GM19239 (cell line): ENCODE measurements at places on chromosomes 3 and 15.

GRCh38 chr3:136197159-136197793 is 1.1 kb upstream of the MSL2 start:
- DNase-seq = no peak

GRCh38 chr3:126419151-126419703 is 24.5 kb downstream of the CFAP100 start:
- no peak for DNase-seq

DNA sequence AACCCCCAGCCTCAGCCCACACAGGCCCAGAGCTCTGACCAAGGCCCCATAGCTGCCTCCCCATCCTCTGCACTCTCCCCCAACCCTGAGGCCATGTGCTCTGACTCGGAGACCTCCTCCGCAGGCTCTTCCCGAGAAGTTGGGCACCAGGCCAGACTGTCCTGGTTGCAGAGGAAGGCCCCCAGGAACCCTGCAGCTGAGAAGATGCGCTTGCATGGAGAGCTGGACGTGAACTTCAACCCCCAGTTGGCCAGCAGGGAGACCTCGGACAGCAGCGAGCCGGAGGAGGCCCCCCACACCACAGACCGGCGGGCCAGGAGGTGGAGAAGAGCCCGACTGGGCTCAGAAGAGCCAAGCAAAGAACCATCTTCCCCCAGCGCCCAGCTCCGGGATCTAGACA is 119.5 kb upstream of the EIF1B start:
- DNase-seq = no peak

- DNase-seq = no peak
These were observed 1.8 kb downstream of the DIPK2A start for GRCh38 chr3:143973259-143974021.

- DNase-seq = no peak
These were observed 3.3 kb downstream of the ETV5 start for GRCh38 chr3:186105543-186105942.

DNA sequence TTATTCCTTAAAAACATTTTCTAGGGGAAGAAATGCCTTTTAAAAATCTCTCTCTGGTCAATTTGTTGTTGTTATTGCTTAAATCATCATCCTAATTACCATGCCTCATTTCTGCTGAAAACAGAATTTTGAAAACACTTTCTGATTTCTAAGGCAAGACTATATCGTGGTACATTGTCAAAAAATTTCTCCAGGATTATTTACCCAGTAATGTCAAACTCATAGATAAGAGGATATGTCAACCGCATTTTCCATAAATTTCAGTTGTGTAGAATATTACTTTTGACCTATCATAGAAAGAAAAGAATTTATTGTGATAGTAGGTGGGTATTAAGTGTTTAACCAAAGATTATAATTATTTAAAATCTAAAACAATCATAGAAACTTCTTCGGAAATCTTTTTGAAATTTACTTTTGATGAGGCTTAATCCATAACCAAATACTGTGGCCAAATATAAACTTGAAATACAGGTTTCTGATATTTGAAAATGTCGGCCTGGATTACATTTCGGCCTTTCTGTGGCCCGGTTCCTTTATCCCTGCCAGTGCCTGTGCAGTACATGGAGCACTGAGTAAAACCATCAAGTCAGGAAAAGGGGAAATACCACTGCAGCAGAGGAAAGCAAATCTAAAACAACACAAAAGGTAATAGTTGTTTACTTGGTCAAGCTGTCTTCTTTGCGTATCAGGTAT is 173.4 kb downstream of the MYRIP start:
- no peak for DNase-seq

- DNase-seq = no peak
These were observed 76.0 kb upstream of the SNRK start for GRCh38 chr3:43210049-43211027.

- DNase-seq = no peak
These were observed 12.8 kb downstream of the CHST2 start for GRCh38 chr3:143132246-143132980.

DNA sequence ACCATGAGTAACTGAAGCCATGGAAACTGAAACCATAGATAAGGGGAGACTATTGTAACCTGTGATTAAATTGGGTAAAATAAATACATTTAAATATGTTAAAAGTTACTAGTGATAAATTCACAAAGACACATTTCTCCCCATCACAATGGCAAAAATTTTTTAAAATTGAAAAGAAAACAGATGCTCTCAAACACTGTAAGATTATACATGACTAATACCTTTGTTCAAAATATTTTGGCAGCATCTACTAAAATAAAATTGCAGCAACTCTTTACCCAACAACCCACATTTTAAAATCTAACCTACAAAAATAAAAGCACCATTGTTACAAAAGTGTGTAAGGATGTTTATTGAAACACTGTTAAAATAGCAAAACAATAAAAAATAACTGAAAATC is 93.3 kb downstream of the CLASP2 start:
- DNase-seq = no peak

DNA sequence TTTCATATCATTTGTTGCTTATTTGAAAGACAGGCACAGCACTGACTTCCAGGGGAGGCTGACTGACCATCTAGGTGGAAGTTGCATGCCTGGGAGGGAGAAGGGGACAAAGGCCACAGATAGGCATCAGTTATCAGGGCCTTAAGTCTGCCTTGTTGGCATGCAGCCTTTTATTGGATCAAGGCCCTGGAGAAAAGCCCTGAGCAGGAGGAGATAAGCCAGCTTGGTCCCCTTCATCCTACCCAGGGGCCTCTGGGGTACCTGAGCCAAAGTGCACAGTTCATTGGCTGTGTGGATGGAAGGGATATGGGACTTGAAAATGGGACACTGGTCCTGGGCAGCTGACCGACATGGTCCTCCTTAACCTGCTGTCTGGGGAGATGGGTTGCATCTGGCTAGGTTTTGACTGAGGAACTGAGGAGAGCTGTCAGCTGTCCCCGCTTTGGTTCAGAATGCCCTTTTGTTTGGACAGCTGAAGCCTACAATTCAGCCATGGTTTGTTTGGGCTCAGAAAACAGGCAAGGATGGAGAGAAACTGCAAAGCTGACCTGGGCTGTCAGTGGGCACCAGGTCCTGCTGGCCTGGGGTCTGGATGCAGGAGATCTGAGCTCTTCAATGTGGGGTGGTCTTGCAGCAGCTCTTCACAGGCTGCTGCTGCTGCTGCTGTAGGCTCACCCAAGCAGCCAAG is 60.0 kb downstream of the FLNB start:
- DNase-seq = no peak

DNA sequence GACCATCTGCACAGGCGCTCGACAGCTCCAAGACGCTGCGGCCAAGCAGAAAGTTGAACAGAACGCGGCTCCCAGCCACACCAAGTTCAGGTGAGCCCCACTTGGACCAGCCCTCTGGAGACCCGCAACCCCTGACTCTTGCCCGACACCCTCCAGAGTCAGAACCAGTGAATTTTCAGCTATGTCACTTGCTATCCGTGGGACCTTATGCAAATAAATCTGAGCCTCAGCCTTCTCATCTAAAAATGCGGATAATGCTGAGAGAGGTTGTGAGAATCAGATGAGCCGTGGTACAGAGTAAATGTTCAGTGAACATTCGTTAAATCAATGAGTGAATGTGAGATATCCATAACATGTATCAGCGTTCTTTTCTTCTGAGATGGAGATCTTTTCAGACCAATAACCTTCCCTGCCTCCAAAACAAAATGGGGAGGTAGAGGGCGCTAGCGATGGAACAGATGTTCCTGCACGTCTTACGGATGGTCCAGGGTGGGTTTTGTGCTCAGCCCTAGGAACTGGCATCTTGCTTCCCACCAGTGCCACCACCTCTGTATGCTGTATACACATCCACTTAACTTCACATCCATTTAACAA is 524 bp downstream of the MRPS11 start:
- no peak for DNase-seq

DNA sequence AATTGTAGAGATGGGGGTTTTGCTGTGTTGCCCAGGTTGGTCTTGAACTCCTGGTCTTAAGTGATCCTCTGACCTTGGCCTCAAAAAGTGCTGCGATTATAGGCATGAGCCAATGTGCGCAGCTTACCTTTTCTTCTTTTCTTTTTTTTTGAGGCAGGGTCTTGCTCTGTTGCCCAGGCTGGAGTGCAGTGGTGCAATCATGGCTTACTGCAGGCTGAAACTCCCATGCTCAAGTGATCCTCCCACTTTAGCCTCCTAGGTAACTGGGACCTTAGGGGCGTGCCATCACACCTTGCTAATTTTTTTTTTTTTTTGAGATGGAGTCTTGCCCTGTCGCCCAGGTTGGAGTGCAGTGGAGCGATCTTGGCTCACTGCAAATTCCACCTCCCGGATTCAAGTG is 13.0 kb downstream of the RBM6 start:
- DNase-seq = no peak

DNA sequence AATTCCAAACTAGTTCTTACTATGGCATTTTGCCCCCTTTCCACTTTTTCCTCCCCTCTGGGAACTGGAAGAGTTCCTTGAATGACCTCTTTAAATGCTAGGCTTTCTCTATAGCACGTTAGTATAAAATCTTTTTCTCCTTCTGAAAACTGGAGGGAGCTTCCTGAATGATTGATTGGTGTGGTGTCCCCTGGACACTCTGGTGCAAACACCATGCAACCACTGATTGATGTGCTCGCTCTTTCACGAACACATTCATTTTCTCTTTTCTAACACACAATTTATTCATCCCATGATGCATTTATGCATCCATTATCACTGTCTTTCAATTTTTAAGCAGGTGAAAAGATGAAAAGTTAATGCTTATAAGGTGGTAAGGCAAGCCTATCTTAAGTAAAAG is 159.1 kb upstream of the NANOGP8 start:
- no peak for DNase-seq

DNA sequence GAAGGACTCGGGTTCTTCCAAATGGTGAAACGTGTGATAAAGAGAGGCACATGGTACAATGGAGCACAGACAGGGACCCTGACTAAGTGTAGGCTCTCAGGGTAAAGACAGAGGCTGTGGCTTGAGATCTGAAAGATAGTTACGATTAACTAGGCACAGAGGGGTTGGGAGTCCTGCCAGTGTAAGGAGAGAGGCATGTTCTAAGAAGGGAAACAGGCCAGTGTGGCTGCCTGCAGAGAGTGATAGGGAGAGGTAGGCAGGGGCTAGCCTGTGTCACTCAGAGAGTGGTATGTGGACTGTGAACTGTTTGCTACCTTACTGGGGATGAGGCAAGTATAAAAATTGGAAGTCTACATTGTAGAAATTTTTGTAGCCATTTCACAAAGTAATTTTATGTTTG is 109.5 kb downstream of the PEX5L start:
- DNase-seq = no peak

DNA sequence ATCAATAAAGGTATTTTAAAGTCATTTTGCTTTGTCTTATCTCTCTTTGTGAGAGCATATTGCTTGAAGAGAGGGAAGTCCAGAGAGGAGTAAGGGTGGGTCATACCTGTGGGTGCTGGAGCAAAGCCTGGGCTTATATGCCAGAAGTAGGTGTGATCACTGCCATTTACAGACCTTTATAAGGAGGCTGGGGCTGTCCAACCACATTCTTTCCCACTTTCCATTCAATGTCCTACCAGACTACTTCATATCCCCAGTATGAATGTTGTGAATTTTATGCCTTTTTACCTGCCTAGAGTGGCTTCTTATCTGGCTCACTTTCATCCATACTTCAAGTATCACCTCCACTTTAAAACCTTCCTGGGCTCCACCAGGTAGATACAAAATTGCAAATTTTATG is 39.4 kb upstream of the ST6GAL1 start:
- no peak for DNase-seq

DNA sequence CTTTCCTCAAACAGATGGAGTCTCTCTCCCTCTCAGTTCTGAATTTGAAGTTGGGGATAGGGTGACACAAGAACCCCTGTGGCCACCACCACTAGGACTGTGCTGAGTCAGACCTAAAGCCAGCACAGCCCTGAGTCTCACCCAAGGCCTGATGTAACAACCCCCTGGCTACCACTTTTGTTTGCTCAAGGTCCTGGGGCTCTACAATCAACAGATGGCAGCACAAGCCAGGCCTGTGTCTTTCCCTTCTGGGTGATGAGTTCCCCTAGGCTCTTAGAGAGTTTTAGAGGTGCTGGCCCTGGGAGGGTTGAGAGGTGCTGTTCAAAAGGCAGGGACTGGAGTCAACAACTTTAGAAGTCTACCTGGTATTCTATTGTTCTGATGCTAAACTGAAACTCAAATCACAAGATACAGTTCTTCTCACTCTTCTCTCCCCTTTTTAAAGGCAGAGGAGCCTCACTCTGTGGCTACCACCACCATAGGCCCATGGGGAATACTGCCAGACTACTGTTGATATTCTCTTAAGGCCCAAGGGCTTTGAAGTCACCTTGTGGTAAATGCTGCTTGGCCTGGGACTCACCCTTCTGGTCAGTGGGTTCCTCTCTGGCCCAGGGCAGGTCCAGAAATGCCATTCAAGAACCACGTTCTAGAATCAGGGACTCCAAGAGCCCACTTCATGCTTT is 6.5 kb downstream of the OR5K4 start:
- DNase-seq = no peak

DNA sequence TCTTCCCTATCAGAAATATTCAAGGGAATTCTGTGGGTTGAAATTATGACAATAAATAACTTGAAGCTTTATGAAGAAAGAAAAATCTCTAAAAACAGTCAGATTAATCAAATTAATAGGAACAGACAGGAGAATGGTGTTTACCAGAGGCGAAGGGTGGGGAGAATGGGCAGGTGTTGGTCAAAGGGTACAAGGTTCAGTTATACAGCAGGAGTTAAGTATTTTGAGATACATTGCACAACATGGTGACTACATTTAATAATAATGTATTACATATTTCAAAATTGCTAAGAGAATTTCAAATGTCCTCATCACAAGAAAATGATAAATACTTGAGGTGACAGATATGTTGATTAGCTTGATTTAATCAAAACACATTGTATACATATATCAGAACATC is 18.6 kb downstream of the SPCS1 start:
- DNase-seq = no peak

- no peak for DNase-seq
These were observed 674 bp downstream of the SERP1 start for GRCh38 chr3:150545419-150546225.

DNA sequence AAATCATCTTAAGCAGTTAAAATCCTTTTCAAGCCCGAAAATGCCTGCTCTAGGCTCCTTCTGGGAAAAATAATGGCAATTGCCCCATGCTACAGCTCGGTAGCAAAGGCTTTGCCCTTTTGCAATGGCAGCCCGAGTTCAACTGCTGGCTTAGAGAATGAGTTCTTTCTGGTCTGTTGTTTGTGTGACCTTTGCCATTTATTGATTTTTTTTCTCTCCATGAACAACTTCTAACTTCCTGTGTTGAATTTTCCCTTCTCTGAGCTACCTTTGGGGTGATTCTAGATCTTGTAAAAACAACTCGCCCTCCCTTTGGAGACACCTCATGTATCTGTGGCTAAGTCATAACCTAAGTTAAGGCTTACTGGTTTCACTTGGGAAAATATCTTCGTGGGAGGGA is 139.3 kb downstream of the PLCH1 start:
- DNase-seq = no peak

GRCh38 chr3:84789961-84790360 is 168.8 kb upstream of the CADM2 start:
- DNase-seq = no peak

- DNase-seq = no peak
These were observed 452.0 kb upstream of the MCTP2 start for GRCh38 chr15:93779341-93779740.
